NCI-H1694 (cell line): ENCODE measurements at places on chromosomes 5 and 9.

GRCh38 chr5:102857076-102857818 is 102.1 kb downstream of the PAM start:
- DNase-seq, result no peak

DNA sequence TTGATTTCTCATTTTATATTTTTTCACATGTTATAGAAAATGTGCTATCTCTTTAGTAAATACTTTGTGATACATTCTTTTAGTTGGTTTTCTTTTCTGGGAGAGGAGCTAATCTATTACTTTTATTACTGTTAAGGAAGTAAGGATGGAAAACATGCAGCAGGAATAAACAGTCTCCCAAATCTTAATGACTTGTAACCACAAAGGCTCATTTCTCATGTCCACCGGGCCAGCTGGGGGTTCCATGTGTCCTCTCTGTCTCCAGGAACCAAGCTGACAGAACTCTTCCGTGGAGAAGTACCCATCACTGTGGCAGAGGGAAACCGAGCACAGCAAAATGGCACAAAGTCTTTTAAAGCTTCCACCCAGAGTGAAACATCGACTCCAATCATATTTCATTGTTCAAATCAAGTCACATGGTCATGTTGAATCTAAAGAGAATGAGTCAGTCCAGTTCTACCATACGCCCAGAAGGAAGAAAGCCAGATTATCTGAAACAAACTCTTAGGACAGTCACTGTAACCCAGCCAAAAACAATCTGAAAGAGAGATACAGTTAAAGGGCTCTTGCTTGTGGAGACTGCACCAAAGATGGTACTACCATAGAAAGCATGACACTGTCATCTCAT is 97.1 kb upstream of the CDH6 start:
- DNase-seq, result no peak

DNA sequence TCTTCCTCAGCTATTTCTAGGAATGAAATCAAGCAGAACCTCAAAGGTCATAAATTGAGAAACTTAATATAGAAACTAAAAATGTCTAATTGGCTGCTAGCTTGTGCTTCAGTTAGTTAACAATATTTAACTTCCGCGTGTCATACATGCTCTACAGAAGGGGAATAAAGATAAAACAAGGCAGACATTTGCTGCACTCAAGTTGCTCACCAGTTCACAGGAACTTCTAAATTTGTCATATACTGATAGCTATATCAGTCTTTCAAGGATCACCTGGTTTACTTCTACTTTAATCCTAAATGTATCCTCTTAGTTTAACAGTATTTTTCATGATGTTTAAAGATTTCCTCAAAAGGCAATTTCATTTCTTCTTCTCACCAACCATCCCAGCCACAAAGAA is 8.4 kb downstream of the CCNH start:
- DNase-seq, result no peak

DNA sequence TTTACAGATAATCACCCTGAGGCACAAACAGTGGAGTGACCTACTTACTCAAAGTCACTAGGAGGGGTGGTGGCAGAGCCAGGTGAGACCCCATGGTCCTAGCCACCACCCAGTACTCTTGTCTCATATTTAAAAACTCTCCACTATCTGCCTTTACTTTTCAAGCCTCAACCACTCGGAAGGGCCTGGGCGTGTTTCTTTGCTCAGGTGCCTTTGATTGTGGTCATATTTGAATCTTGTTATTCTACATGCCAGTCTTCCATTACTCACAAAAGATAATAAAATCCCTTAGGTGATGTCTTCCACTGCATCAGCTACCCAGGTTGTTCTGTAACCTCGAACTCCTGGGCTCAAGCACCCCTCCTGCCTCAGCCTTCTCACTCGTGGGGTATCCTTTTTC is 20.7 kb upstream of the TRIM36 start:
- DNase-seq, result no peak

- DNase-seq, result no peak
Observed at GRCh38 chr5:81097713-81098112, 135.4 kb upstream of the CKMT2 start.

GRCh38 chr9:134025606-134026541 is 593 bp downstream of the BRD3OS start:
- no peak for DNase-seq

- DNase-seq, result no peak
Observed at GRCh38 chr5:95449460-95449859, 58.3 kb downstream of the FAM81B start.

DNA sequence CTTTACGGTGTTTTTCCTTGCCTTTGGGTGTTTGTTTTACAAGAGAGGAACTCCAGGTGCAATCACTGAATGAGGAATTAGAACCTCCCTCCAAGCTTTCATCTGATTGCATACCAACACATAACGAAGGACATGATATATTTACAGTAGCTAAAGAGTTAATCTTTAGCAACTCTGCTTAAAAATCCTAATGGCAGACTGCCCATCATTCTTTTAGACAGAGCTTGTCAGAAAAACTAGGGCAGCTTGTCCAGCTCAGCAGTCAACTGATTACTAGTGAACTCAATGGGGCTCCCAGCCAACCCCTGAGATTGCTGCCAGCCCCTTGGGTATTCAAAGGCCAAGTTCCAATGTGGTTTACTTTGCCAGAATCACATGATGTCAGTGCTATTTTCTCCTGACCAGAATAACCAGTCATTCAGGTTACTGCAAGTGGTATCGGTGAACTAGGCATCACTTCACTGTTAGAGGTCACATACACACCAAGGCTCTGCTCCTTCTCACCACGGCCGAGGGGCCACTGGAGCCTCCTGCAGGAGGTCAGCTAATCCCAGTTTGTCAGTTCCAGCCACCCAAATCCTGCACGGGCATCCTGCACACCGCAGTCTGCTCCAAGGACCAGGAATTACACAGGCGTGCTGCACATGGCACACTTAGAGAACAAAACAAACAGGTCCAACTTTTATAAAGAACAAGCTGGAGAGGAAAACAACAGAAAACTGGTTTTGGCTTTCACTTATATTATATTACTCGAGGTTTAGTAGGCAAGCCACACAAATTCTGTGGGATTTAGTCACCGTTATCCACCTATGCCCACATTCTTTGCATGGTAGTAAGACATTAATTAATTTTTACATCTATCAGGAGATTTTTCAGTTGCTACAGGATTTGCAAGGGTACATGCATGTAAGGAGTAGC is 62.5 kb downstream of the NFIB start:
- DNase-seq, result no peak

DNA sequence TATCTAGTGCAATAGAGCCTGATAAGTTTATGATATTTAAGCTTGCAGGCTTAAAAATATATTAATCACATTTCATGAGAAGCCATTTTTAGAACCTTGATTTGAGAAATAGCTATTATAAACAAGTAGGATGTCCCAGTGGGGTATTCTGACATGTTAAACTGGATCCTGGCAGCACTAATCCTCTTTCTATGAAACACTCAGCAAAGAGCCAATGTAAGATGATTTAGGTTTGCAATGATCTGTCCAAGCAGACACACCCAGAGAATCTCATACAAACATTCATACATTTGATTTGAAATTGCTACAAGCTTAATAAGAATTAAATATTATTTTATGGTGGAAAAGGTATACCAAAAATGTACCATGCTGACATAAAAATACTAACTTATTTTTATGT is 86.5 kb downstream of the ERP44 start:
- DNase-seq, result no peak

GRCh38 chr9:93667006-93667405 is 90.6 kb downstream of the PHF2 start:
- DNase-seq, result no peak

GRCh38 chr9:27487927-27488326 is 36.2 kb upstream of the IFNK start:
- DNase-seq, result no peak

- DNase-seq, result no peak
Observed at GRCh38 chr5:50299896-50300295, 141.2 kb downstream of the EMB start.

GRCh38 chr9:131043087-131043486 is 34.1 kb downstream of the LAMC3 start:
- DNase-seq, result no peak

DNA sequence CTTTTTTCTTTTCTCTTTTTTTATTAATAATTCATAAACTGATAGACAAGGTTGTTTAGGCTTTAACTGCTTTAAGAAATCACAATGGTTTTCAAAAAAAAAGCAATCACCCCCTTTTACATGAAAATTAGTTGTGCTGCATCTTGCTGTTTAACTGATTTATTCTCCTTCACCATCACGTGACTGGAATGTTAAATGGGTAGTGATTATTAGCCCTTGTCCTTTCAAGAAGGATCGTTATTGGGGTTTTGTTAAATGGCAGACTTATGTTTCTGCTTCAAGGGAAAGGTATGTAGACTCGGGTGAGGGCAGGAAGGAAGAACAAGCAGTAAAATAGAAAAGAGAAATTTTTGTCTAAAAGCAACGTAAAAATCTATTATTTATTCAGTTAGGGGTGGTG is 175.6 kb upstream of the TLE4 start:
- DNase-seq, result no peak

- no peak for DNase-seq
Observed at GRCh38 chr9:112562235-112562958, 75.8 kb downstream of the KIAA1958 start.

- DNase-seq, result no peak
Observed at GRCh38 chr5:153714798-153715197, 224.3 kb downstream of the GRIA1 start.

- no peak for DNase-seq
Observed at GRCh38 chr9:70020217-70020616, 23.4 kb upstream of the MAMDC2 start.

DNA sequence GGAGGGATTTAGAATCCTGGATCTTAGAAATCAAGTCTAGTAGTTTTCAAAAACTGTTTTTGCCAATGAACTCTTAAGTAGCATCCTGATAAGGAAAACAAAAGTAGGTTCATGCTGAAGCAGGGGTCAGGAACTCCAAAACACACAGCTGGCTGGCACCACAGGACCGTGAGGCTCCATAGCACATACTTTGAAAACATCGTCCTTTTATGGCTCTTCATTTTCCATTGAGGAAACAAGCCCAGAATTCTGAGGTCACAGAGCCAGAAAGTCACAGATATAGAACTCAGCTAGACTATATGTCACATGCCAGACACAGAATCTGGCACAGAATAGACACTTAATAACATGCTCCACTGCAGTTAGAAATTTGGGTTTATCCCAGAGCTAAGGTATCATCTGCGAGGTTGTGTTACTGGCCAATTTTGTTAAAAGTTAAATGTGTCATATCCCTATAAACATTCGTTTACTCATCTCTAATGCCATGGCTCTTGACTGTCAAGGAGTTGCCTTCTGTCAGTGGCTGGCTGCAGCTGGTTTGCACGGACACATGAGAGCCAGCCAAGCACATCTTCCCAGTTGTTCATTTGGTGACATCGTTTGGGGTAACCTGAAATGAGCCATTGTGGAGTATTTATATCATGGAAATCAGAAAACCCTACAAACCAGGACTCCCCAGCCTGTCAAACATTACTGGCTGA is 58.8 kb downstream of the FAM78A start:
- no peak for DNase-seq

GRCh38 chr5:96640696-96641095 is 21.5 kb upstream of the CAST start:
- DNase-seq, result no peak

GRCh38 chr5:152170350-152170749 is 234.7 kb downstream of the NMUR2 start:
- no peak for DNase-seq

- DNase-seq, result no peak
Observed at GRCh38 chr9:128877852-128878251, 3.9 kb downstream of the KYAT1 start.

DNA sequence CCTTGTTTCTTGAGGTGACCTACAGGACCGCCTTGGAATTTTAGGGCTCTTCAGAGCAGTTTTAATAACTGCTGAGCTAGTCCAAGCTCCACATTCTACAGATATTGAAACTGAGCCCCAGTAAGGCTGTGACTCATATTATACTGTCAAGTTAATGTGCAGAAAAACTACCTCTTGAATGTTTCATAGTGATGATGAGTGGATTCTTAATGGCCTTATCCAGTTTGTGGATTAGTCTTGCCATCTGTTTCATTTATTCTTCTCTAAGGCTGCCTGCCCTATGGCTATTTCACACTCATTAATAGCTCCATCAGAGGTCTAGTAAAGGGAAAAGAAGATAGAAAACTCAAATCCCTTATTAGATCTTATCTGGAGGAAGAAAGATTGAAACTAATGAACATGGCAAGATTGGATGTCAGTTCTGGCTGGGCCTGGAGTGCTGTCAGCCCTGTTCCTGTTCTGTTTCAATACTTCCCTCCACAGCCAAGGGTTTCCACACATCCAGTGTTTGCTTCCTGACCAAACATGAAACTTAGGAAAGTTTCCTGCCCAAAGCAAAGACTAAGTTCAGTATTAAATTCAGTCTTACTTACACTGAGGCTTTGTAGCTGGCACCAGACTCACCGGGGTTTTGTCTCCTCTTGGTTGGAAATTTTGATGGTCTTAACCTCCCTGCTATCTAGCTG is 215.6 kb upstream of the DMAC1 start:
- DNase-seq, result no peak

- DNase-seq, result no peak
Observed at GRCh38 chr5:160448886-160449285, 27.2 kb downstream of the PTTG1 start.

- DNase-seq, result no peak
Observed at GRCh38 chr9:69097064-69097463, 61.5 kb downstream of the FXN start.

GRCh38 chr5:80701597-80701996 is 46.8 kb upstream of the DHFR start:
- no peak for DNase-seq

- DNase-seq, result no peak
Observed at GRCh38 chr5:180173198-180173544, 35.8 kb downstream of the RASGEF1C start.

GRCh38 chr5:106860398-106861044 is 810.2 kb downstream of the EFNA5 start:
- no peak for DNase-seq

DNA sequence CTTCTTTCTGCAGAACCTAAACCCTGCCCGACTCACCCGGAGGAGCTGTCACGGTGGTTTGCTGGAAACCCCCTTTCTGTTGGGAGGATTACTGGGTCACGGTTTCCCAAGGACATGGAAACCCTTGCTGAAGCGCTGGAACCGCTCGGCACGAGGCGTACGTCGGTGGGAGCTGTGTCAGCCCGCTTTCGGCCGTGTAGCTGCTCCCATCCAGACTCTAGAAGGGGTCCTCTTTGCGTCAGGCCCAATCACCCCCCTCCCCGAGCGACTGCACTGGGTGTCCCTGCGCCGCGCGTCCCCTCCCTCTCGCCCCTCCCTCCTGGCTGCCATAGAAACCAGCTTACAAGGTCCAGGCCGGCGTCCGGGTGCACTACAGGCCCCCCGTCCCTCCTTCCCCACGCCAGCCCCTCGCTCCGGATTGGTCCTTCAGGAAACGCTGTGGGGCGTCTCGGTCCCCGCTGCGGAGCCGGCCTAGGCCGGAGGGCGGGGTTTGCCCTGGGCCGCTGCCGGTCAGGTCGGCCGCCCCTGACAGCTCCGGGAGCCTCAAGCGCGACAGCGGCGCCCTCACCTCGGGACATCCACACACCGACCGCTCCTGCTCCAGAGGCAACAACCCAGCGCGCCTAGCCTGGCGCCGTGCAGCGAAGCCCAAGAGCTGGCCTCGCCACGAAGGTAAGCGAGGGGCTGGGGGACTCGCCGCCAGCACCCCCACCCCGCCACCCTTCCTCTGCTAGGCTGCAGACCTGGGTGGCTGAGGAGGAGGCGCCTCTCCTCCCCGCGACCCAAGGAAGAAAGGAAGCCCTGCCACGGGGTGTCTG is at the start of gene NIM1K:
Gene NIM1K (plus strand): TSS at position 486 of the 818 bp plus-strand sequence. CDS start 53,551 bp downstream, outside the sequence.
- DNase-seq, result peak; percentile 10

- no peak for DNase-seq
Observed at GRCh38 chr9:107222020-107222522, 61.0 kb upstream of the RAD23B start.

GRCh38 chr5:157050050-157050449 is 8.9 kb downstream of the HAVCR1 start:
- no peak for DNase-seq
